ENCODE measurements at places on chromosomes 6 and 20.

DNA sequence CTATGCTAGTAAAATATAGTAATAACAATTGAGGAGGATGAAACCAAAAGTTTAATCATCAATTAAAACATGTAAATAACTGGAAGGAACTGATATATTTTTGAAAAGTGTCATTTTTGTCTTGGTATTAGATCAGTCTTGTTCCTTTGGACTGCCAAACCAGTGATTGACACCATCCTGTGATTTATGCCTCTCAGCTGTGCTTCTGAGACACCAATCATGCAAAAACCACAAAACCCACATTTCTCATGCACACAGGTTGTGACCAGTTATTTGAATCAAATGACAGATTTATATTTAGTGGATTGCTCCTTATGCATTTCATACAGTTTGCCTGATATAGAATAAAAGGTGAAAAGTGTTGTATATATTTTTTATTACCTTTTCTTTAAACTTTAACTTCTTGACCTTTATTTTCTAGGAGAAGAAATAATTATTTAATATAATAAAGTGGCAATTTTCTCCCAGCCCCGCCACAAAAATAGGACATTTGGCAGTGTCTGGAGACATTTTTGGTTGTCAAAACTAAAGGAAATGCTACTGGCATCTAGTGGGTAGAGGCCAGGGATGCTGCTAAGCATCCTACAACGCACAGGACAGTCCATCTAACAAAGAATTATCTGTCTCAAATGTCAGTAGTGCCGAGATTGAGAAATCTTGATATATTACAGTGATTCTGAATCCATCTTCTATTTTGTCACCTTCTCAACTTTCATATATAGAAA, 383.6 kb downstream of the BCKDHB start:
- DNase-seq: no peak

DNA sequence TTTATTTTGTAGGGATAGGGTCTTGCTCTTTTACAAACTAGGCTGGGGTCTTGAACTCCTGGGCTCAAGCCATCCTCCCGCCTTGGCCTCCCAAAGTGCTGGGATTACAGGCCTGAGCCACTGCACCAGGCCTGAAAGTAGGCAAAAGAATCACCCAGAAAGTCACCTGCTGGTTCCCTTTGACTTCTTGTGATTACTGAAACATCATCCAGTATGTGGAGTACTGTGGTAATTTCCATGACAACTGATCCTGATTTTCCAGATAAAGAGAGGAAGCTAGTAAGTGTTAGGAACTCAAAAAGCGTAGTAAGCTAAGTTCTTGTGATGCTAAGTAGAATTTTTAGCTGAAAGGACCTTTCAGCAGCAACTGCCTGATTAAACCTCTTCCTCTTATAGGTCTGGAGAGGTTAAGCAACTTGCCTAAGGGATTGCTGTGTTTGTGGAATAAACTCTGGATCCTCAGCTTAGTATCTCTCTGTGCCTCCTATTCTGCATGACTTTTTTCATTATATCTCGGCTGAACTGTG, 16.8 kb downstream of the RALY start:
- DNase-seq: no peak

DNA sequence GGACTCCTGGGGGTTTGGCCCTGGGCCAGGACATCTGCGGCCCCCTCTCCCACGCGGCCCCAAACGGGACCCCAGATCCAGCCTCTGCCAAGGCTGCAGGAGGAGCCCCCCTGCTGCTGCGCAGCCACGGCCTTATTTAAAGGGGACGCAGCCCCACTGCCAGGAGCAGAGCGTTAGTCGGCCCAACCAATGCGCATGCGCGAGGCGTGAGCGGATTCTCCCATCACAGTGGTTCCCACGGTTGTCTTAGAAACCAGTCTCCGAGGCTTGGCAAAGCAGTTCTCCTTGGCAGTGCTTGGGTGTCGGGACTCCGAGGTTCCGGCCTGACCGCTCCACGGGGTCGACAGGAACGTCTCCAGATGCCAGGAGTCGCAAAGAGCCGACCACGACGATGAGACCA, 288.3 kb upstream of the ZNF337 start:
- peak; percentile 5 for DNase-seq

DNA sequence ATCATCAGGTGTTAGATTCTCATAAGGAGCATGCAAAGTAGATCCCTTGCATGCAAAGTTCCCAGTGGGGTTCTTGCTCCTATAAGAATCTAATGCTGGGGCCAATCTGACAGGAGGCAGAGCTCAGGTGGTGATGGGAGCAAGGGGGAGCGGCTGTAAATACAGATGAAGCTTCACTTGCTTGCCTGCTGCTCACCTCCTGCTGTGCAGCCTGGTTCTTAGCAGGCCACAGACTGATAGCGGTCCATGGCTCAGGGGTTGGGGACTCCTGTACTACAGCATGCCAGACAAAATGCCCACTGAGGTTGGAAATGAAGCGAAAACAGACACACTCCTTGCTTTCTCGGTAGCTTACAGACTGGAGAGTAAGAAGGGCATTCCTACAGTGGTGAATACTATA, 386.8 kb downstream of the PLCB1 start:
- no peak for DNase-seq

GRCh38 chr6:77796824-77797809, 144.3 kb downstream of the MEI4 start:
- DNase-seq: no peak

DNA sequence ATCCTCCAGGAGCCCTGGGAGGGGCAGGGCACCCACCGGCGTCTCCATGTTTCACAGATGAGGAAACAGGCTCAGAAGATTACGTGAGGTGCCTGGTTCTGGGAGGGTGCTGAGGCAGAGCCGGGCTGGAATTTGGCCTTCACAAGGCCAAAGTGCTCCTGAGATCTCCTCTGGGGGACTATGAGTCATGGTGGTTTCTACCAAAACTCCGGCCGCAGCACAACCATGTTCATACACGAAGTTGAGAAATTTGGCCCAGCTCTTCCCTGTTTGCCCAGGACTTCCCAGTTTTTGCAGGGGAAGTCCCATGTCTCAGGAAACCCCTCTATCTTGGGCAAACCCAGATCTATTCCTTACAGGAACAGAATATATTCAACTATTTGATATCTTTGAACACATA, 172.9 kb upstream of the CDYL start:
- DNase-seq: no peak

DNA sequence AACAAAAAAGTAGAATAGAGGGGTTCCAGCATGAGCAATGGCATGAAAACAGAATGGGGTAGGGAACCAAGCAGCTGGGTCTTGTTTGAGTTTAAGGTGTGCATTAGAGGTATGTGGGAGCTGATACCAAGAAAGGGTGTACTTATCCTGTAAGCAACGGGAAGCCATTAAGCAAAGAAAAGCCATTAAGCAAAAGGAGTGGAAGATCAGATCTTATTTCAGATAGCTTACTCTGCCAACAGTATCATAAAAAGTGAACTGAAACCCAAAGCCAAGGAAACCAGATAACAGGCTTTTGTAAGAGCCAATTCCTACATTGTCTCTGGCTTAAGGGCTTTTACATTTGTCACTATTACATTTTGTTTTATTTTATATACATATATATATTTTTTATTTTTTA, 21.3 kb upstream of the BEND6 start:
- no peak for DNase-seq

DNA sequence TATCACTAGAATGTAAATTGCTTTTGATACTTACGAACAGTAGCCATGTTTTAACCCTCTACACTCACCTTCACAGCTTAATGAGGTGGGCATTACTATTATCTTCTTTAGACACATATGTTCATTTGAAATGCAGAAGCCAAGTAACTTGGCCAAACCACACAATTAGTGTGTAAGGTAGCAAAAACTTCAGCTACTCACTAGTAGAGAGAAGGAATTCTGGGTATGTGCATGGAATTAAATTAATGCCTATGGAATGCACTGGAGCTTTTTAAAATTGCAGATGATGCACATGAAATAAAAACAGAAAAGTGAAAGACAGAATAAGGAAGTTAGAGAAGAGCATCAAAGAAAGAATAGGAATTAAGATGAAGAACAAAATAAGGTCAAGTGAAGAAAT, 494.0 kb downstream of the ADGRB3 start:
- DNase-seq: no peak

GRCh38 chr20:31671324-31671723, 33.6 kb downstream of the COX4I2 start:
- no peak for DNase-seq

DNA sequence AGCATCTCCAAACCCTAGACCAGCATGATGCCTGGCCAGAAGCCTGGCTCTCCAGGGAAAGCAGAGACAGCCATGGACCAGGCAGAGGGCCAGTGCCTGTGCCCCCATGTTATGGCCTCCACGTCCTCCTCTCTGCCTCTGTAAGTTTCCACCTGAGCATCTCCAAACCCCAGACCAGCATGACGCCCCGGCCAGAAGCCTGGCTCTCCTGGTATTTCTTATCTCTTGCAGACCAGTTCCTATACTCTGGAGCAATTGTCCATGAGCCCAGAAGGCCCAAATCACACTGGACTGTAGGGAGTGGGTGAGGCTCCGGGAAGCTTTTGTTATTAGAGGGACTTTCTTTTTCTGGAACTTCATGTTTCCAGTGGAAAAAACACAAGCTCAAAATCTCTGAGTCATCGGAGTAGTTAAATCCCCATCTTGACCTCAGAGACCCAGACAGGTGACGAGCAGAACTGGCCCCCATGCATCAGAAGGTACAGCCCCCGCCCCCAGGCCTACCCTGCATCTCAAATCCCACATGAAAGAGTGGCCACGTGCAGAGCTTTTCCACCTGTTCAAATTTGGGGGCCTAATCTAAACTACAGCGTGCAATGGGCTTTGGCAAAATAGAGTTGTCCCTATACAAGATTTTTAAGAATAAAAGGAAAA, 110.2 kb upstream of the FOXQ1 start:
- DNase-seq: no peak

- no peak for DNase-seq
These were observed 143.8 kb downstream of the FNDC1 start for GRCh38 chr6:159313018-159313417.

- no peak for DNase-seq
These were observed 35.7 kb downstream of the TOMM6 start for GRCh38 chr6:41823178-41823577.

DNA sequence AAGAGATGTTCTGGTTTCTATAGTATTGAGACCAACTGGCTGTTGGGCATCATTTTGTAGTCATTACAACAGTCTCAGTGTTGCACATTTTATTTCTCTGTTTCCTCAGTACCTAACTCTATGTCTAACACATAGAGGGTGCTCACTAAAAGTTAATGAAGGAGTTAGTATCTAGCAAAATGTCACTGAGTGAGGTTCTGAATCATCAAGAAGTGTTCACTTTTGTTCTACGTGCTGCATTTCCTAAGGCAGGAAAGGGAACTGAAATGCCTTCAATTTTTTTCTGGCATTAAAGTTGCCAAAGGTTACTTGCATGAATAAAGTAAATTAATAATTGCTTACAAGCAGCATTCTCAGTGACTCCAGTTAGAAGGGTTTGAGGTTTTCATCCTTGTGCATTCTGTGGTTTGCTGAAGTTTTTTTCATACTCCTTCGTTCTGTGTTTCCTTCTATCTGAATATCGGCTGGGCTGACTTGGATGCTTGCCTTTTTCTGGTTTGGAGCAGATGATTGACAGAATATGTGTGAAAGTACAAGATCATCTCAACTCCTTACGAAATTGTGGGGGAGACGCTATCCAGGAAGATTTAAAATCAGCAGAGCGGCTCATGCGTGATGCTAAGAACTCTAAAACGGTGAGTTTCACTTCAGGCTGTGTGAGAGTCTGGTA, 114.5 kb upstream of the SCGN start:
- DNase-seq: no peak
